ENCODE measurements at places on chromosomes 12 and 14. TPM values are rescaled to one million over a fixed set of nuclear protein-coding genes. Genes with fewer than 3 reads are reported as not detected.

BAZ1A gene
- total RNA-seq, result 4.6 TPM

PGF gene
- 5.1 TPM for total RNA-seq

CRIP1 gene
- 71.8 TPM for total RNA-seq

RAPGEF3 gene
- total RNA-seq, result 30.6 TPM

KCNK13 gene
- total RNA-seq, result 4.7 TPM
